Gastroesophageal sphincter (tissue), 4 donors: ENCODE measurements at places on chromosomes 12 and 14. TPM values are rescaled to one million over a fixed set of nuclear protein-coding genes. Genes with fewer than 3 reads are reported as not detected.

DNA sequence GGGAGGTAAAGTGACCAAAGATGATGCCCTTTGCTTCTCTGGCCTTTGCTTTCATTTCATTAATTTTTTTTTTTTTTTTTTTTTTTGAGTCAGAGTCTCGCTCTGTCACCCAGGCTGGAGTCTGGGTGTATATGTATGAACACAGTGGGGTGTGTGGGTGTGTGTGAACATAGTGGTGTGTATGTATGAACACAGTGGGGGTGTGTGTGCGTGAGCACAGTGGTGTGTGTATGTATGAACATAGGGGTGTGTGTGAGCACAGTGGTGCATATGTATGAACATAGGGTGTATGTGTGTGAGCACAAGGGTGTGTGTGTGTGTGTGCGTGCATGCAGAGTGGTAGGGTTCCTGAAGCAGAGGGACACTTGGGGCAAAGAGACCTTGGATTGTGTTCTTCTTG lies 9.6 kb downstream of the KLC1 start:
- no peak for ATAC-seq

GRCh38 chr12:129862561-129863175 lies 41.2 kb downstream of the TMEM132D start:
- no peak for ATAC-seq

Gene TSPAN8
- 2.2 TPM for total RNA-seq

Gene RERG
- total RNA-seq = 32.0 TPM

Gene SUDS3
- total RNA-seq = 57.9 TPM

Gene NANOG
- 0.08 TPM for total RNA-seq

Gene STAT6
- total RNA-seq = 157 TPM

Gene BEST3
- 0.23 TPM for total RNA-seq
